Foreskin keratinocyte (primary cell): ENCODE measurements at places on chromosomes 2 and 18.

- DNase-seq = no peak
These were observed 1.2 kb upstream of the DSC3 start for GRCh38 chr18:31043709-31044108.

DNA sequence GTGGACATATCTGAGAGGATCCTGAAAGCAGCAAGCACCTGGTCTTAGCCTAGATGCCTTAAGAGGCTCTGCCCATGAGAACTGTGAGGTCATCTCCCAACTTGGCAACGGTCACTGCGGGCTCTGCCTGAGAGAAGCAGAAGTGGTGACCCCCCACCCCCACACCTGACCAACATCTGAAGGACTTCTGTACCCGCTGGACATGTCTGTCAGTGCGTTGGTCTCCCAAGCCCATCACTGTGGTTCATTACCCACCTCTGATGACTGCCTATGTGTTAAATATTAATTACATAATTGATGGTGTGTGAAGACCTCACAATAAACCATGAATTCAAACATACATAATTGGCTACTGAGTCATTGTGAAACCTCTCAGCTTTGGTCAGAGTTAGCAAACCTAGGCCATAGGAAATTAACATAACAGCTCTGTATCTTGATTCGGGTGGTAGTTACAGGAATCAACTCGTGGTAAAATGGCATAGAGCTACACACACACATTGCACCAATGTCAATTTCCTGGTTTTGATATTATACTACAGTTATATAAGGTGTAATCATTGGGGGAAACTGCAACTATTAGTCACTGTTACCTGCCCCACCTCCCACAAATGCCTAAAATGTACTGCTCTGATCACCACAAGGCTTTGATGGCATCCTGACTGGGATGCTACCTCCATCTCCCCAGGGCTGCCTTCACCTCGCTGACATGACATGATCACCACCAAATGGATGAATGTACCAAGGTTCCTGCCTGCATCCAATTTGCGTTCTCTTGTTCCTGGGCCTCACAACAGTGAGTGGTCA, 4.3 kb upstream of the GALNT1 start:
- no peak for DNase-seq

GRCh38 chr18:43534511-43534910, 257.2 kb upstream of the SYT4 start:
- peak; percentile 48 for DNase-seq

DNA sequence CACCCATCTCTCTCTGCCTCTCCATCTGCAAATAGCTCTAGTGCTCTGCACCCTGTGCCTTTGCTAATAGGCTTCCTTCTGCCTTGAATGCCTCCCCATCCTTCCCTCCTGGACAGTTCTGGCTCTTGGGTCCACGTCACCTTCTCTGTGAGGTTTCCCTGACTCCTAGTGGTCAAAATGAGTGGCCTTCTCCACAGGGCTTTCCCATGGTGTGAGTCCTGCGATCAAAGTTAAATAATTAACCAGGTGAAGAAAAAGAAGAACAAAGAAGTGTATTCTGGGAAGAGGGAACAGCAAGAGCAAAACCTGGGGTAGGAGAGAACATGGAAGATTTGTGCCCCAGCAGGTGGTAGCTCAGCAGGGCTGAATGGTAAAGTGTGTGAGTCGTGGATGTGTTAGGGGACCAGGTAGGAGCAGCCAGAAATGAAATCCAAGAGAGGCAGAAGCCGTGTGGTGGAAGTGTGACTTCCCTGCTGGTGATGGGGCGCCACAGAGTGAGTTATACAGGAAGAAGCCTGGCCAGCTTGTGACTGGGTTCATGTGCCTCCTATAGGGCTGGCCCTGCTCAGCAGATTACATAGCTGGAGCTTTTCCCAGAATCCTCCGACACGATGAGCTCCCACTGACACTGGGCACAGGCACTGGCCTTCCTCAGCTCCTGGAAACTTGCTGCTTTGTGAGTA, 93.8 kb upstream of the LDAH start:
- DNase-seq = peak; percentile 26

DNA sequence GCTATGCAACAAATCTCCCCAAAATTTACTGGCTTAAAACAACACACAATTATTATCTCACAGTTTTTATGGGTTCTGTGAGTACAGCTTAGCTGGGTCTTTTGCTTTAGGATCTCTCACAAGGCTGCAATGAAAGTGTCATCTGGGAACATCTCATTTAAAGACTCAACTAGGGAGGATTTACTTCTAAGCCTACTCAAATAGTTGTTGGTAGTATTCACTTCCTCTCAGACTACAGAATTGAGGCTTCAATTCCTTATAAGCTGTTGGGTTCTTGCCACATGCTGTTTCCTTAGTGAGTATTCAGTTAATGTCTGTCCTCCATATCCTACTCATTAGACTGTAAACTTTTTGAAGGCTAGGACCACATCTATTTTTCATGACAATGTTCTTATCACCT, 72.3 kb downstream of the MDH1 start:
- peak; percentile 61 for DNase-seq

DNA sequence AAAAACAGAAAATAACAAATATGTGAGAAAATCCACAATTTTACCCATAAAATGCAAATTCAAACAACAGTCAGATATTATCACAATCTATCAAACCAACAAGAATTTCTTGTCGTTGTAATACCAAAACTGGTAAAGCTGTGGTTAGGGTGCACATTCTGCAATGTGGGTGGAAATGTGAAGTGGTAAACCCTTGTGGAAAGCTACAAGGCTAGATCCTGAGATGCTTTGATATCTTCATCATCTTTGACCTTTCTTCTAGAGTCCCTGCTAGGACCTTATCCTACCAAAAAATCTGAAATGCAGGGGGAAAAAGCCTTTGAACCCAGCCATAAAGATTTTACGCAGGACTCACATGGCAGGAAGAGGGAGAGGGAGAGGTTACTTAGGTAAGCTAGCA, 17.2 kb upstream of the ATG16L1 start:
- no peak for DNase-seq

GRCh38 chr2:211049321-211050018, 493.1 kb downstream of the CPS1 start:
- DNase-seq = no peak
